NCI-H1105 treated with DMSO at 0.1 percent for 48 hours (cell line): ENCODE measurements at places on chromosomes 4 and X.

- no peak for DNase-seq
Measured at GRCh38 chrX:53126377-53126776, 32.4 kb downstream of the KANTR start.

GRCh38 chr4:71110499-71110898 is 117.0 kb downstream of the DCK start:
- DNase-seq = peak; percentile 79

GRCh38 chr4:154720123-154720522 is 23.7 kb upstream of the LRAT start:
- DNase-seq = no peak

- DNase-seq = no peak
Measured at GRCh38 chr4:135741583-135741982, 1540.0 kb upstream of the PABPC4L start.

DNA sequence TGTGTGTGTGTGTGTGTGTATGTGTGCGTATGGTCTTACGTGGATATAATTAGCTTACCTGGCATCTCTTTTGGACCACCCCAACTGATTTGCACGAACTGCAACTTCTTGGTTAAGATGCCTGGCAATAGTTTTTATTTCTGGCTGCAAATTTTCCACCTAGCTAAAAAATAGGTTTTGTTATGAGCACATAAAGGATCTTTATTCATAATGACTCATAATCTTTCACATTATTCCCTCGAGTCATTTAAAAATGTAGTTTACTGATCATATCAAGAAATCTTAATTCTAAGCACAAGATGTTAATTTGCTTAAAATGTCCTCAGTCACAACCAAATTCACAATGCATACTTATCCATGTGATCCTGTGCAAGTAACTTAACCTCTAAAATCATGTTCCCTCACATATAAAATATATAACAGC is 1.5 kb downstream of the COX18 start:
- DNase-seq = no peak

GRCh38 chrX:114049063-114049462 is 534.8 kb upstream of the HTR2C start:
- no peak for DNase-seq

DNA sequence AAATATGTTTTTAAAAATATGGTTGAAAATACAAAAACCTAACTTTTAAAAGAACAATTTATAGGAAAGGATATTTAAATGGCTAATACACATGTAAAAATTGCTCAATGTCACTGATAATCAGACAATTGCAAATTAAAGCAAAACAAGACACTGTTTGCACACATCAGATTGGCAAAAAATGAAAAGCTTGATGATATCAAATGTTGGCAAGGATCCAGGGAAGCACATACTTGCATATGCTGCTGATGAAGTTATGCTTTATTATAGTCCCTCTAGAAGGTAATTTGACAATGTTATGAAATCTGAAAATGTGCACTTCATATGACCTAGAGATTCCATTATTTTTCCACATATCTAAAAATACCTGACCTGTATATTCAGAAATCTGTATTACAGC is 45.7 kb upstream of the EPGN start:
- peak; percentile 10 for DNase-seq

GRCh38 chr4:111986095-111986494 is 159.2 kb upstream of the FAM241A start:
- no peak for DNase-seq

GRCh38 chr4:25694466-25694865 is 38.8 kb downstream of the SLC34A2 start:
- no peak for DNase-seq

GRCh38 chrX:40267334-40268187 is 169.8 kb upstream of the BCOR start:
- DNase-seq = no peak

DNA sequence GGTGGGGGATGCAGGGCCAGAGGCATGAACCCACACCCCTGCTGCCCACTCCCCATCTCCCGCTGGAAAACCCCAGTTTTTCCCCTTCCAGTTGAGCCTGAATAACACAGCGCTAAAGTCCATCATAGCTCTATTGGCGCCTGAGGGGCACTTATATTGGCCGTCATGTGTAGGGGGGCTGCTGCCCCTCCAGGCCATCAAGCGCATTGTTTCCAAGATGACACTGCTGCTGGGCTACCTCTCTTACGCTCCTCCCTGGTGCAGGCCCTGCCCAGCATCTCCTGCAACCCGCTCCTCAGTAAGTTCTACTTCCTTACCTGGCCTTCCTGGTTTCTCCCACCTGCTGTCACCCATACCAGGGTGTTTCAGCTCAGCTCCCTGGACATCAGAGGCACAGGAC is 205.0 kb upstream of the RPL34 start:
- DNase-seq = no peak

- no peak for DNase-seq
Measured at GRCh38 chrX:11445540-11445939, 152.3 kb downstream of the AMELX start.

- DNase-seq = peak; percentile 6
Measured at GRCh38 chr4:60463857-60464502, 736.1 kb upstream of the ADGRL3 start.

DNA sequence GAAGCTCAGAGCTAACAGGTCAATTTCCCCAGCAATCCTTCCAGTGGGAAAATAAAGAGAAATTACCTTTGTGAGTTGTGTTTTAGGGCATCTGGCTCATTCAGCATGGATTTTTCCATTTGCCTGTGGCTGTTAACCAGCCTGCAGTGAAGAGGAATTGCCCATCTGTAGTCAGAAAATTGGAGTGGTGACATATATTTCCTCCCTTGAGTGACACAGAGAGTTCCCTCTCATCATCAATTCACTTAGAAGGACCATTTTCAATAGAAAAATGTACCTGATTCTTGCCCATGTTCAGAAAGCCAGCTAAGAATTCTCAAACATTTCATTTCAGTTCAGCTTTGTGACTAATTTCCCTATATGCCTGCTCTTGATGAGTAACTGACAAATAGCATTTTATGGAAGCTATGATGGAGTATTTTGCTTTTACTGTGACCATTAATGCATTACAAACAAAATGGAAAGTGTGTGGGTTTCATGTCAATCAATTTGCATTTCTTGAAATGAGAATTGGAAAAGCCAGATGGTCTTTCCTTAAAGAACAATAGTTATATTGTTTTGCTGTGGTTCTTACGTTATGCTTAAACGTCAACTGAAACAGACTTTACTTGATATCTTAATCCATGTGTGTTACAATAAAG is 155.8 kb downstream of the NWD2 start:
- DNase-seq = no peak

DNA sequence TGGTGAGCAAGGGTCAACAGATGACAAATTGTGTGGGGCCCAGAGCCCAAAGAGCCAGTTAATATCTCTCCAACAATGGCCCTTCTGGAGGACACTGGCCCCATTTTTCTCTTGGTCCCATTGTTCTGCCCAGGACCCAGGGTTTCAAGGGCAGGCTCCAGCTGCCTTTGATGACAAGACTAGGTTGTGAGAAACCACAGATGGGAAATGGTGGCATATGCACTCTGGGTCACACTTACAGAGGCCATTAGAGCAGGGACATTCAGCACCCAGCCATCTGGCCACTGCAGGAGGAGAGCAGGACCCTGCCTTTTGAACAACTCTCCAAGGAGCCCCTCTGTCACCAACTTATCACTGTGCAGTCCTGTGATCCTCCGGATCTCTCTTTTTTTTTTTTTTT is 49.7 kb upstream of the KIAA1210 start:
- no peak for DNase-seq

DNA sequence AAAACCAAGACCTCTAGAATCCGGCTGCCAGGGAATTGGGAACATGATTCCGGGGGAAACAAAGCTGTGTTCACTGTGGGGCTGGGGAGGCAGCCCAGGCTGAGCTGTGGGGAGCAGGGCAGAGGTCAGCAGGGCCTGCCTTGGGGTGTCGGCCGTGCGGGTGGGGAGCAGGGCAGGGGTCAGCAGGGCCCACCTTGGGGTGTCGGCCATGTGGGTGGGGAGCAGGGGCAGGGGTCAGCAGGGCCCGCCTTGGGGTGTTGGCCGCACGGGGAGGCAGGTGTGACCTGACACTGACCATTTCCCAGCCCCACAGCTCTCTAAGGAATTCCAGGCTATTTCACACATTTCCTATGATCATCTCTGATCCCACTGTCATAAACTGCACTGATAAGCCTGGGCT is 45.6 kb upstream of the CPLX1 start:
- no peak for DNase-seq

DNA sequence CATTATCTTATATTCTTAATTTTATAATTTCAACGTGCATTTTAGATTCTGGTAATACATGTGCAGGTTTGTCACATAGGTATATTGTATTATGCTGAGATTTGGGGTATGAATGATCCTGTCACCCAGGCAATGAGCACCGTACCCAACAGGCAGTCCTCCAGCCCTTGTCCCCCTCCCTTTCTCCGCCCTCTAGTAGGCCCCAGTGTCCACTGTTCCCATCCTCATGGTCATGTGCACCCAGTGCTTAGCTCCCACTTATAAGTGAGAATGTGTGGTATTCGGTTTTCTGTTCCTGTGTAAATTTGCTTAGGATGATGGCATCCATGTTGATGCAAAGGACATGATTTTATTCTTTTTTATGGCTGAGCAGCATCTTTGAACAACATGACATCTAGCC is 70.6 kb downstream of the RNF150 start:
- DNase-seq = no peak

DNA sequence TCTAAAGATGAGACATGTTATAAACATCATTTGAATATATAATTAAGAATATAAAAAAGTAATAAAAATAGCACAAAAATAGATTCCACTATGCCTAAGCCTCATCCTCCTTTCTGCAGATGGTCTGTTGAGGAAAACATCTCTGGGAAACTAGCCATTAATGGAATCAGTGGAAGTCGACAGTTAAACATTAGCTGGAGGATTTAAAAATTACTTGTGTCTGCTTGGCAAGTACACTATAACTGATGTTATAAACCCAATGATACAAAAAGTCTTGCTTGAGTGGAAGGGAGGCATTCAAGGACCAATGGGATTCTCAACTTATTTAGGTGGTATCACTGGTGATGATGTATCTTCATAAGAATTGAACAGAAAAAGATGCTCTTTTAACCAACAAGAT is 1598.3 kb downstream of the PCDH18 start:
- DNase-seq = no peak

DNA sequence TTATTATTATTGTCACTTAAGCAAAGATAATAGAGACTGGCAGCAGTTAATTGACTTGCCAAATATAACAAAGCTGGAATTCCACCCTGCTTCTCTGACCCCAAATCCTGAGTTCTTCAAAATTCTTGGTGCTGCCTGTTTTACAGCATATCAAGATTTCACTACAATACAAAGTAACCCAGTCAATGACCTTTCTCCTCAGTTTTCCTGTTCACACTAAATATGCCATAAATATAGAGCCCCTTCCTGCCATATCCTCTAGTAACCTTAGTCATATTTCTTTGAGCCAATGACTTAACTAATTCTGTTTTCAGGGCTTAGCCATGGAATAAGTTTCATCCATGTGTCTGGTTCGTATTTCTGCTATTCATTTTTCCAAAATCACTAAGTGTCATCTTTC is 315.3 kb upstream of the HS3ST1 start:
- DNase-seq = no peak

GRCh38 chr4:5711479-5712184 is 631 bp downstream of the EVC start:
- no peak for DNase-seq

- DNase-seq = no peak
Measured at GRCh38 chr4:67436742-67437141, 108.6 kb downstream of the CENPC start.

GRCh38 chr4:7256984-7257810 is 64.9 kb downstream of the SORCS2 start:
- no peak for DNase-seq

- no peak for DNase-seq
Measured at GRCh38 chr4:76780781-76781697, 116.9 kb downstream of the SOWAHB start.

GRCh38 chr4:52755426-52755825 is 4.2 kb upstream of the ERVMER34-1 start:
- DNase-seq = no peak

DNA sequence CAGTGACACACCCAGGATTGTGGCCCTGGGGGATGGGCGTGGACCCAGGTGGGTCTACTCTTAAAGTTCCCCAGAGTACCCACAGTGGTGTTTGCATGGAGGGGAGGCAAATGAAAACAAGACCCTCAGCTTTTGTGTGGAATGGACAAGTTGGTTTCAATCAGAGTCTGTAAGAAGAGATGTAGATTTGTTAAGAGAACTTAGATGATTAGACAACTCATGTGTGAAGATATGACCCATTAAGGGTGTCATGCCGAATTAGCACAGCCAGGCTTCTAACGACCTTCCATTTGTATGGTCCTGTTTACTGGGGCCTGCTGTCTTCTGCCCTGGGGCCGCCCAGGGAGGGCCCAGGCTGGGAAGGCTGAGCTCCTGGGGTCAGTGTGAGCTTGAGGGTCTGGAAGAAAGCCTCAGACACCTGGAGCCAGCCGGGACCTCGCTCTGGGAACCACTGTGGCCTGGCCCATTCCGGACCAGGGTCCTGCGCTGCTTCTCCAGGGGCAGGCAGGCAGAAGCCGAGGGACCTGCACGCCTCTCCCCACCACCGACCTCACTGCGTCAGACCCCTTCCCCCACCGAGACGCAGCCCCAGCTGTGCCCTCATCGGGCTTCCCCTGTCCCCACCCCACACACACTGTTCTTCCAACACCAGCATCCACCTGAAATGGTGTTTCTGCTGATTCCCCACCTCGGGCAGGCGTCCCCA is 20.4 kb downstream of the UVSSA start:
- DNase-seq = no peak

- no peak for DNase-seq
Measured at GRCh38 chr4:24067367-24068193, 177.7 kb upstream of the PPARGC1A start.

GRCh38 chr4:7399440-7400234 is 35.1 kb downstream of the PSAPL1 start:
- DNase-seq = no peak

GRCh38 chr4:77154065-77154464 is 2.9 kb upstream of the CCNG2 start:
- DNase-seq = no peak

- DNase-seq = no peak
Measured at GRCh38 chr4:38509551-38509950, 154.4 kb upstream of the KLF3 start.

- DNase-seq = no peak
Measured at GRCh38 chr4:82638479-82638878, 76.7 kb upstream of the TMEM150C start.

GRCh38 chr4:102193145-102193544 is 152.1 kb downstream of the SLC39A8 start:
- no peak for DNase-seq

- DNase-seq = no peak
Measured at GRCh38 chrX:120536061-120536460, 24.7 kb downstream of the CUL4B start.

DNA sequence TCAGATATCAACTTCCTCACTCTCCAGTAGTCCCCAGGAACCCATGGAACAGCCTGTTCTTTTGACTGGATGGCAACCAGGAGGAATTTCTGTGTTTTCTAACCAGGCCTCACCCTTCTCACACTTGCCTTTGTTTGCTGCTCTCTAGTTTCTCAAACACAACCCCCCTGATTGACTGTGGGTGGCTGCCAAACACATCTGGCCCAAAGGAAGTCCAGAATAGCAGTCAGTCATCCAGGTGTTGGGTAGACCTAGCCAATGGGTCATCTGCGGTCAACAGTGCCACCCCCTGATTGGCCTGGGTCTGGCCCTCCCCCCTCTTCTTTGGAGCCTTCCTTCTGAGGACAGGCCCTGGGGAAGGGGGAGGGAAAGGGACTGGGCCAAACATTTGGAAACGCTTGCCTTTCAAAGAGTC is 53.7 kb downstream of the MSX1 start:
- no peak for DNase-seq
